Stimulated activated CD8-positive, alpha-beta memory T cell treated with anti-CD3 and anti-CD28 coated beads, Interleukin-12 subunit alpha, Interleukin-12 subunit beta, amount 100 ng/mL, for 1 hour (primary cell): ENCODE measurements at places on chromosomes 7 and 10.

DNA sequence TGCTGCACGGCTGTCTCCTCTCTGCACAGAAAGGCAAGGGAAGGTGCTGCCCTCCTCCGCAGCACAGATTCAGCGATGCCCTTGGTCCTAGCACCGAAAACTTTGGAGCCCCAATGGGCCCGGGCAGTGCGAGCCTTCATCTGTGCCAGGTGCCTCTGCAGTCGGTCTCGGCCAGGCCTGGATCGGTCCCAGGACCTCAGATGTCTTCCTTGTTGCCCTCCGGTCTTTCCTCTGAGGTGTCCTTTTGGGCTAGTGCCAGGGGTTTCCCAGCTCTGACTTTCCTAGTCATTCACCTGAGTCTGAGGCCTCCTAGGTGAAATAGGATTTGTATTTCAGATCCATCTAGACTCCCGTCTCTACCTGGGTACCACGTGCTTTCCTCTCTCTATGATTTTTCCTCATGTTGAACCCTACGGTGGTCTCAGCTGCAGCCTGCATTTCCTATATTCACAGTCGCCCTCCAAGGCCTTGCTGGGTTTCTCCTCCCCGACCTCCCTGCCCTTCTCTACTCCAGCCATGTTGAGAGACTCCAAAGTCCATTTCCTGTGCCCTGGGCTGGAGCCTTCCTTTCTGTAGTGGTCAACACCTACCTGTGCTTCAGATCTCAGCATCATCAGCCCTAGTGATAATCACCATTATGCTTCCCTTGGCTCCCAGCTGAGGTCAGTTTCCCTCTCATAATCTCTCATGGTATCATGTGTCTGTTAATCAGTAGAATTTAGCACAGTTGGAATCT is 92.0 kb upstream of the PRSS58 start:
- no peak for DNase-seq

- no peak for DNase-seq
Observed at GRCh38 chr7:55073051-55073511, 54.3 kb downstream of the EGFR start.

DNA sequence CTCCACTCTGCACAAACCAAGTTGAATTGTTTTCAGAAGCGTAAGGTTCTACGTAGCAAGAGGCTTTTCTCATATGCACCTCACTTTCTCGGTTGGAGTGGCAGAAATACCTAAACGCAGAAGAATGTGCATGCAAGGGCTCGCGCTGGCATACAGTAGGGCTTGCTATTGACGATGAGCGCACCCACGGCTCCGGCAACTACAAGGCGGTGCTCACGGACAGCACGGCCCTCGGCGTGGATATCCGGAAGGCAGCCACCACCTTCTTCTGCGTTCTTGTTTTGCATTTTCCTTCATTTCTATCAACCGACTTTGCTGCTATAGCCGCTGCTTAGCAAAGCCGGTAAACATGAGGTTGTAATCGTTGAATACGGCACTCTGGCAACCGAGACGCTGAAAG is 51.1 kb upstream of the UBE3C start:
- no peak for DNase-seq

DNA sequence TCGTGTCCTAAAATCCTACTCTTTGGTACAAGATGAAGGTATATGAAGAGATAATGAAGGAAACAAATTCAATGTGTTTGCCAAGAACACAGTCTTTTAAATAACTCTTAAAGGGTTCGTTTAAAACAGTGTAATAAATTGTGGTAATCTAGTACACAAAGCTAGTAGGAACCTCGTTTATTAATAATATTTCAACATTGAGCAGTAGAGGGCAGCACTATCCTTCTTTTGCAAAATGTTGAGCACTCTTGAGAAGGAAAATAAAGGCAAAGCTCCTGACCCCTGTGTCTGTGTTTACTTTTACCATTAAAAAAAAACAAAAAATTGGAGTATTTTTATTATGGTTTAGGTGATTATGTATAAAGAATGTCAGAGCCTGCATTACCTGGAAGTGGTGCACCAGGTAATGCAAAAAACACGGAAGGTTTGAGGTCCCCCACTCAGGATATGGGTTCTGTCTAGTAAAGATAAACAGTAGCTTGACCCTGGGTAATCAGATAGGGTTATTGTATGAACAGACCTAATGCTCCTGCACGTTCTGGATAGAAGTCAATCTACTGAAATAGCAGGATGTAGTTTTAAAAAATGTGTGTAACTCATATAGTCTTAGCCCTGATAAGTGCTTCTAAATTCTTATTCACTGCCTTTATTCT is 5.7 kb upstream of the GOT1 start:
- no peak for DNase-seq

- no peak for DNase-seq
Observed at GRCh38 chr7:132739271-132739955, 163.1 kb upstream of the PLXNA4 start.

- DNase-seq, result no peak
Observed at GRCh38 chr7:33854801-33855350, 50.5 kb upstream of the BMPER start.

DNA sequence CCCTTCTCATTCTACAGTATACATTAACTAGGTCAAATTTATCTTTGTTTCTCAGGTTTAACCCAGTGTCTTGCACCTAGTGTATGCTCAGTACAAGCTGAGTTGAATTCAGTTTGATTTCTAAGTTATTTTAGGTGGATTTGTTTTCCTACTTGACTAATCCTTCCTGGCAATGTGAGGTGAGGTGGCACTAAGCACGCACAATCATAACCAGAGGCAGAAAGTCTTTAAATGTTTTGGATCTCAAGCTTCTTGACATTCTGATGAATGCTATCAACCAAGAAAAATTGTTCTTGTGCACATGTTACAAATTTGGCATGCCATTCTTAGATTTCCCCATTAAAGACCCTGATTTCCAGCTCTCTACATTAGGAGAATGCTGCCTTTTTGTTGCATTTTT is 3.2 kb downstream of the BZW2 start:
- DNase-seq, result no peak

GRCh38 chr7:28301148-28301641 is 111.1 kb upstream of the CREB5 start:
- no peak for DNase-seq

- no peak for DNase-seq
Observed at GRCh38 chr7:142376356-142376997, 118.6 kb upstream of the PRSS58 start.

- DNase-seq, result no peak
Observed at GRCh38 chr10:75905490-75905889, 474.1 kb downstream of the LRMDA start.

GRCh38 chr7:43769281-43769680 is 10.8 kb downstream of the BLVRA start:
- DNase-seq, result no peak

DNA sequence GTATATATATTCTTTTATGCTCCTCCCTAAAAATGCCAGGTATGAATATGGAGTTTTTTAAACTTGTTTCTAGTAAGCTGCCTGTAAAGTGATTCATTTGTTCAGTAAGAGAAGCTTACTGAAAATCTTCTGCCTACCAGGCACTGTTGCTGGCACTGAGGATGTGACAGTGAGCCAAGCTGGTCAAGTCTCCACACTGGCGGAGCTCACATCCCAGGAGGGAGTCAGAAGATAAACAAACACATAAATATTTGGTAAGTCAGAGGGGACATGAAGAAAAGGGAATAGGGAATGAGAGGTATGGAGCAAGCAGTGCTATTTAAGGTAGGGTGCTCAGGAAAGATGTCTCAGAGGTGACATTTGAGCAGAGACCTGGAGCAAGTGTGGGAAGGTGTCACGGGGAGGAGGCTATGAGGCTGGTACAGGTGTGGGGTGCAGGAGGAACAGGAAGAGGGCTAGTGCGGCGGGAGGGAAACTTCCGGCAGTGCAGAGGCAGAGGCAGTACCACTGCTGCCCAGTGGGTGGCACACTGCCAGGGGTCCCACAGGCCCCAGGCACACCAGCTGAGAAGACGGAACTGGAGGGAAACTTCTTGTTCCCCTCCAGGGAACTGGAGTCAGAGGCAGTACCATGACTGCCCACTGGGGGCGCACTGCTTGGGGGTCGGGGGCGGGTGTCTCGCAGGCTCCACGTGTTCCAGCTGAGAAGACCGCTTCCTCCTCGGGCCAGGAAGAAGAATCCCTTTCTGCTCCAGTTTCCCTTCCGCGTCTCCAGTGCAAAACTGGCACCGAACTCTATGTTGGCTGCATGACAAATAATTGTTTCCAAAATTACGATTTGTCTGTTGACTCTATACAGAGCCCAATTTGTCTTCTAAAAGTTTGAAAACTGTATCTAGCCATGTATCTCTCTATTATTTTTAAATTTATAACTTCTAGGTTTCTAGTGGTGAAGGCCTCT is 161.0 kb downstream of the TEX36 start:
- no peak for DNase-seq

DNA sequence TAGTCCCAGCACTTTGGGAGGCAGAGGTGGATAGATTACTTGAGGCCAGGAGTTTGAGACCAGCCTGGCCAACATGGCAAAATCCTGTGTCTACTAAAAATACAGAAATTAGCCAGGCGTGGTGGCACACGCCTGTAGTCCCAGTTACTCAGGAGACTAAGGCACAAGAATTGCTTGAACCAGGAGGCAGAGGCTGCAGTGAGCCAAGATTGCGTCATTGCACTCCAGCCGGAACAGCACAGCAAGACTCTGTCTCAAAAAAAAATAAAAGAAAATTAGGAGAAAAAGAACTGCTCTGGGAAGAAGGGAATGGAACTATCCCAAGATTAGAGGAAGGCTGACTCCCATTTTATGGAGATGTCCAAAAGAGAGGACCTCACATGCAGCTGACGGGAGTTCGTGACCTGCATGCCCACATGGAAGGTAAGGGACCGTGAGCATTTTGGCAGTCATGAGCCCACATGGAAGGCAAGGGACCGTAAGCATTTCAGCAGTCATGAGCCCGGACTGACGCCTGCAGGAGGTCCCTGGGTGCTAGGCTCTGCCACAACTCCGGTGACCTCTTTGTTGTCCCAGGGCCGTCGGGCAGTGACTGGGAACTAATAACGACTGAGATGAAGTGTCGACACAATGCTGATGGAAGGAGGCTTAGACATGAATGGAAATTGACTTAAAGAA is 18.6 kb upstream of the GTPBP4 start:
- DNase-seq, result no peak

DNA sequence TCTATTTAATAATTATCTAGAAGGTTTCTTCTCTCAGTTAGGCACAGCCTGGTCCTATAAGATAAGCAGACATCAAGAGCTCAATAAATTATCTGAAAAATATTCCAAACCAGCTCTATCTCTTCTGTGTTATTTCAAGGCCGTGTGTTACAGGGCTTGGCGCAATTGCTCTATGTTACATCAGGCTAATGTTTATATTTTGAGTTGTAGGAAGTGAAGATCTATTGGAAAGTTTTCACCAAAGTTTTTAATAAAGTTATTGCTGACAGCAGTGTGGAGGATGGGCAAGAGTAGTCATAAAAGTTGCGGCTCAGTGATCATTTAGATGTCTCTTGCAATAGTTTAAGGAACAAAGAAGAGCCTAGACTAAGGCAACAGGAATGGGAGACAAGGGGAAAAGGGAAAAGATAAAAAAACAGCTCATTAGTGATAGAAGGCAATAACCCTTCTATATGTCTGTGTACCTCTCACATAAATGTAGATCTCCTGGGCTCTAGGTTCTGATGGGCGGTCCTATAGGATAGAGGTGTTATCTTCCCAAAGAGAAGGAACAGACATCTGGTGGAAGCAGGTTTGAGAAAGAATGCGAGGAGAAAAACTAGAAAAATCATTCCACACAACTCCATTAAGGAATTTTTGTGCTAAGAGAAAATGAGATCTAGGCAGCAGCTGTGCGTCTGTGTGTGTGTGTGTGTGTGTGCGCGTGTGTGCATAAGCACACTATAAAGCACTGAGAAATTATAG is 5.9 kb upstream of the ANKRD7 start:
- no peak for DNase-seq

DNA sequence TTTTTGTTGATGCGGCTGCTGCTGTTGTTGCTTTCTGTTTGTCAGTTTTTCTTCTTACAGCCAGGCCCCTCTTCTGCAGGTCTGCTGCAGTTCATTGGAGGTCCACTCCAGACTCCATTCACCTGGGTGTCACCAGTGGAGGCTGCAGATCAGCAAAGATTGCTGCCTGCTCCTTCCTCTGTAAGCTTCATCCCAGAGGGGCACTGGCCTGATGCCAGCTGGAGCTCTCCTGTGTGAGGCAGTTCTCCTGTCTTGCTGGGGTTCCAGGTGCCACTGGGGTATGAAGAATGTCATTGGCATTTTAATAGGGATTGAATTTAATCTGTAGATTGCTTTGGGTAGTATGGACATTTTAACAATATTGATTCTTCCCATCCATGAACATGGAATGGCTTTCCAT is 308.5 kb upstream of the MEOX2 start:
- no peak for DNase-seq

DNA sequence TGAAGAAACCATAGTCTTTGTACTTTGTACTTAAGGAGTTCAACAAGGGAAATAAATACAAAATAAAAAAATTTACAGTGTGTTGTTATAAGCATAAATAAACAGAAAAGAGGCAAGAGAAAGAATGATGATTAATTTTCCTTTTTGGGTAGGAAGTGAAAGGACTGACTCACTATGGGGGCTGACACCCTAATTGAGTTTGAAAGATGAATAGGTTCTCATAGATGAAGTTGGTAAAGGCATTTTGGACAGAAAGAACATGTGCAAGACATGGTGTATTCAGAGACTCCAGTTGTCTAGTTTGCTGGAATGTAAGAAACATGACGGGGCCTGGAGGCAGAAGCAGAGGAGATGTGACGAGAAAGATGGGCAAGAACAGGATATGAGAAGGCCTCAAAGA is 83.7 kb downstream of the VPS50 start:
- DNase-seq, result no peak

DNA sequence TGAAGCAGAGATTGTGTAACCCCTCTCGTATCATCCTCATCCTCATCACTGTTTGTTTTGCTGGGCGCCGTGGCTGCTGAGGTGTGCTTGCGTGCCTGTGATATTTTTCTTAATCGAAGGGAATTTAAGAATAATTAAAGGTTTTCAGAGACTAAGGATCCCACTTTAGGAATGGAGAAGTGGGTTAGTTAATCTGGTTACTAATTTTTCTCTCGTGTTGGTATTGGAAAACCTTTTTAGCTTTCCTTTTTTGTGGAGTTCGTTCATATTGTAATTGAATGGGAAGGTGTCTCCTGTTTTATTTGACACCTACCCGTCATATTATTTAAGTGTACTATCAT is 1.3 kb downstream of the UBN2 start:
- no peak for DNase-seq

DNA sequence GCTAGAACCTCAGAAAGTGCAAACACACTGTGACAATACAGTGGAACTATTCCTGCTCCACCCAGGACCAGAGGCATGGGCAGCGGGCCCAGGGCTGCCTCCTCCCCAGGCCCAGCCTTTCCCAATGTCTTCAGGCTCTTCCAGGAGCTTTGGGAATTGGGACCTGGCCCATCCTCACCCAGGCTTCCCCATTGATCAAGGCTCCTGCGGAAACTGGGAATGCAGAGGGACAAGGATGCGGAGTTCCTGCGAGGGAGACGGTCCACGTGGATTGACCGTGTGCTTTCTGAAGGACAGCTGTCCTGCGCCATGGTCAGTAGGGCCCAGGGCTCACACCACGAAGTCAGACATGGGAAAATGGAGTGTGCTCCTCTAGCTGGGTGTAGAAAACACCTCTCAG is 56.6 kb downstream of the CSGALNACT2 start:
- DNase-seq, result no peak
